Tibial nerve (tissue), 4 donors: ENCODE measurements at places on chromosomes 2 and 18. TPM values are rescaled to one million over a fixed set of nuclear protein-coding genes. Genes with fewer than 3 reads are reported as not detected.

CAPN14 gene
- not detected for total RNA-seq

CTNNA2 gene
- 0.87 TPM for total RNA-seq

LRRTM4 gene
- 7.1 TPM for total RNA-seq

WDFY1 gene
- 47.1 TPM for total RNA-seq

EHD3 gene
- 10.3 TPM for total RNA-seq

SCYGR4 gene
- not detected for total RNA-seq

PROKR1 gene
- total RNA-seq: not detected

ZNF532 gene
- total RNA-seq: 98.7 TPM

KYNU gene
- 4.8 TPM for total RNA-seq

SOCS6 gene
- total RNA-seq: 21.8 TPM

EVX2 gene
- not detected for total RNA-seq

AOX1 gene
- 221 TPM for total RNA-seq

COL4A4 gene
- 0.90 TPM for total RNA-seq

CLEC4F gene
- total RNA-seq: not detected

CELF4 gene
- total RNA-seq: not detected

AMER3 gene
- not detected for total RNA-seq

TWIST2 gene
- total RNA-seq: 72.5 TPM

SLC14A1 gene
- total RNA-seq: 3.7 TPM

RAB17 gene
- not detected for total RNA-seq

SGPP2 gene
- not detected for total RNA-seq

KATNAL2 gene
- total RNA-seq: 2.4 TPM
